Occipital lobe (tissue), 3 donors: ENCODE measurements at places on chromosomes 3 and 15. TPM values are rescaled to one million over a fixed set of nuclear protein-coding genes. Genes with fewer than 3 reads are reported as not detected.

PLA1A gene
- not detected for total RNA-seq

PROK2 gene
- total RNA-seq, result 0.94 TPM

ONECUT1 gene
- total RNA-seq, result not detected

SERP1 gene
- total RNA-seq, result 87.0 TPM

ARID3B gene
- 8.3 TPM for total RNA-seq

GPR87 gene
- not detected for total RNA-seq

BLM gene
- total RNA-seq, result 3.6 TPM

EPHA3 gene
- total RNA-seq, result 349 TPM

PLAAT1 gene
- total RNA-seq, result 8.1 TPM

JMJD7 gene
- total RNA-seq, result 3.0 TPM

KLHL40 gene
- total RNA-seq, result not detected

DNA sequence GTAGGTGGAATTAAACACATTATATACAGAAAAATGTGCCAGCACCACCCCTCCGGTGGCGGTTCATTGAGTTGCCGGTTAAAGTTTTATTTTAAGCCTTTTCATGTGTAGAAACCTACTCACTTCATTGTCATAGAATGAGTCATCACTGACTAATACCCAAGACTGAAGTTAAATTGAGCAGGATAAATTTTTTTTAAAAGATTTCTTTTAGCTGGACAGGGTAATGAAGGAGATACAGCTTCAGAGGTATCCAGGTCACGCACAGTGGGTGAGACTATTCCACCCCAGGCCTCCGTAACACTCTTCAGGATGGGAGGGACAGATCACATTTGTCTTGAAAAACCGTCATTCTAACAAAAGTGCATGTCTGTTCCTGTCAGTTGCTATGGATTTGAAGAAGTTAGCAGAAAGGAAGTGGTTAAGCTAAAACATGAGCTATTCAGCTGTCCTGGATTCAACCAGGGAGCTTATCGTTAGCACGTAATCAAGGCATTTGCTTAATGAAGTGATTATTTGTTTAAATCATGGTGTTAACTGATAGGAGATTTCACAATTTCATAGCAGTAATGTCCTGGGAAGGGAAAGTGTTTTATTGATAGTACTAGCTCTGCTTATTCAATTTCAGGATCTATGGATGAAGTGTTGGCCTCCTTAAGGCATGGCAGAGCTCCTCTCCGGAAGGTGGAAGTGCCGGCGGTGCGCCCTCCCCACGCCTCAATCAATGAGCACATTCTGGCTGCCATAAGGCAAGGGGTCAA is 23.4 kb downstream of the WHAMM start:
- DNase-seq, result no peak

GRCh38 chr3:39108200-39108710 is 775 bp downstream of the TTC21A start:
- no peak for DNase-seq

DNA sequence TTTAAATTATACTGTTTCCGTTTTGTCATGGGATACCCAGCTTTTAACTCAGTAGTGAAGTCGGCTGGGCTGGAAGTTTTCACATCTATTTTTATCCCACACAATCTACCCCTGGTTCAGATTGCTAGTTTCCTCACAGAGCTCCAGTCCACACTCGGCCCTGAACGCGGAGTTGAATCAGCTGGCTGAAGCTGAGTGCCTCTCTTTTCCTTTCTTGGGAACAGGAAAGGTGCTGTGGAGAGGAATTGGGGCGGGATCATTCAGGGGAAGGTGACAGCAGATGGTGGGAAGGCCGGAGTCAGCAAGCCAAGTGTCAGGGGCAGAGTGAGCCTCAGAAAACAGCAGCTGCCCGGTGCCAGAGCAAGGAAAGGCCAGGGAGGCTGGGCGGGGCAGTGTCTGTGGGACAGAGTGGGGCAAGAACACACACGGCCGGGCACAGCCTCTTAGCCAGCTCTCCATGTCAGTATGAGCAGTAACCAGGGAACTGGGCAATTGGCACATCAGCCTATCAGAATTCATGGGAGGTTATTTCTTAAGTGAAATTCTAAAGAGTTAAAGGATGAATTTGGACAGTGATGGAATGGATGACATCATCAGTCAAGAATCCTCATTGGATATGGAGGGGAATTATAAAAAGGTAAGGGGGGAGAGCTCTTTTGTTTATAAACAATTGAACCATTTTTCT is 135.7 kb upstream of the IL12A start:
- peak; percentile 52 for DNase-seq

DNA sequence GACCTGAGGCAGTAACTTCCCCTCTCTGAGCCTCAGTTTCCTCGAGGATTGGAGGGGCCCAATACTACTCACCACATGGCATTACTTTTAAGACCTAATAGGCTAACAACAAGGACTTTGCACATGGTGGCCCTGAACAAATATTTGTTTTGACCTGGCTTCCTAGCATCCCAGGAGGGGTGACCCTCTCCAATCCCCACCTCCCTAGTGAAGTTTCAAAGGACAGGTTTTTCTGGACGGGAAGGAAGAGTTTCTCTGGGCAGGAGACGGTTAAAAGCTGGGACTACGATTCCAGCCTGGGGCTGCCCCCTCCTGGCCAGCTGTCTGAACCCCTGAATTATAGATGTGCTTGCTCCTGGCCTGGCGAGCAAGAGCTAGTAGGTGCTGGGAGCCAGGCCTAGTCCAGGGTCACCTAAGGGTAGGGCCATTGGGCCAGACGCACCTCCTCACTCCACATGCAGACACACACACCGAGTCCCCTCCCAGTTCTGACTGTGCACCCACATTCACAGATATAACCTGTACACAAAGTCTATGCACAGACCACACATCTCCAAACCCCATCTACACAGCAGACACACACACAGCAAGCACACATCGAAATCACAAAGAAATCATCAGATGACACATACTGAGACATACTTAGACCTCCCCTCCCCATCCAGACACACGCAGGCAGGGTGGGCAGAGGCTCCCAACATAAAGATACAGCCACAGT is 2.7 kb upstream of the ISL2 start:
- DNase-seq, result no peak

DNA sequence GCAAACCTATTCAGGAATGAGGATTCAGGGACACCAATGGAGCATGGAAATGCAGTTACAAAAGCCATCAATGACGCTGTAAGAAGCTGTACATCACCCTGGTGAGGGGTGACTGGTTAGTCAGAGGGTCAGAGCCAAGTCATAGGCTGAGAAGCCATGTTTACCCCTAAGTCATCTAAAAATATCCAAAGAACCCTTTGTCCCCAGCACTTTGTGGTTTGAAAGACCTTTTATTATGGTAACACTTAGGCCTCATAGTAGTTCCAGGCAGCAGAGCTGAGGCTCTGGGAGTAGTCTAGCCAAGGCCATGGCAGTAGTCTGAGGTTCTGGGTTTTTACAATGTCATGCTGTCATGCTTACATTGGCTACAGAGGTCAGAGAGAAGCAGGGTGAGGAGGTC is 131.2 kb downstream of the CTNNB1 start:
- DNase-seq, result no peak

- DNase-seq, result no peak
Observed at GRCh38 chr3:133954717-133955360, 59.2 kb upstream of the RAB6B start.

DNA sequence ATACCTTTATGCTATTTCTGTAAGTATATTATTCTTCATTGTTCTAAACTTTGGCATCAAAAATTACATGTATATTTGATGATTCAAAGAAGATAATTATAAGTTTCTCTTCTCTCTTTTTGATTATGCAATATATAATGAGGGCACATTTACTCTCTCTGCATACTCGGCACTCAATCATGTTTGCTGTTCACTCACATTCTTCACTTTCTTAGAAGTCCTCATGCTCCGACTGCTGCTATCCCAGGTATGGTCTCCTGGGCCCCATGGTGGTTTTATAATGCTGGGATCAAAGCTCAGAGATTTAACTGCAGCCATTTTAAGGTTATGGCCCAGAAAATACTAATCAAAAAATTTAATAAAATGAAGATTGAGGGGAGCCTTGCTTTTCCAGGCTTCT is 529.7 kb upstream of the IL12A start:
- no peak for DNase-seq

DNA sequence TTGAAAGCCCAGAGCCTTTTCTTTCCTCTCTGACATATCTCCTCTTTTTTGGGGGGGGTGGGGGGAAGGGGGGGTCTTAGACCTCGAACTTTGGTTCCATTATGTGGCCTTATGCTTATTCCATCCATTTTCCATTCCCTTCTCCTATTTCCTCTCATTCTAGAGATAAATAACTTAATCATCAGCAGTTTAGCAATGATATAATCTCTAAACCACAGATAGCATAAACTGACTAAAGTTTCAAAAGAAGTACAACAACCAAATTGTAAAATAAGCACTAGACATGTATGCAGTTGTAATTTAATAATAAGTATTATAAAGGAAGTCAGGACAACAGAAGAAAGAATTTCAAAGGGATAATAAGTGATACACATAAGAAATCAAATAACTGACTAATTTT is 64.5 kb downstream of the AQR start:
- DNase-seq, result no peak

DNA sequence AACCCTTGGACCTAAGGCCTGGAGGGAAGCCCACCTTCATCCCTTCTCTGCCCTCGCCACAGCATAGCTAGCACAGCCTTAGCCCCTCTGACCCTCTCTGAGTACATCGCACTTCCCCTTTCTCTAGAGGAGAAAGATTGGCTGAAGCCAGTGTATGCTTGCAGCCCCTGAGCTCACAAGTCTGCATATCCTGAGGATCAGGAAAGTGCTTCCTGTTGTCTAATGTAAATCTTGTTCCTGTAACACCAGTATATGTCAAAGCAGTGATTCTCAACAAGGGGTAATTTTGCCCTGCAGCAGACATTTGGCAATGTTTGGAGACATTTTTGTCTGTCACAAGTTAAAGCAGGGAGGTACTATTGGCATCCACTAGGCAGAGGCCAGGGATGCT is 2.2 kb upstream of the PRKCD start:
- no peak for DNase-seq

DNA sequence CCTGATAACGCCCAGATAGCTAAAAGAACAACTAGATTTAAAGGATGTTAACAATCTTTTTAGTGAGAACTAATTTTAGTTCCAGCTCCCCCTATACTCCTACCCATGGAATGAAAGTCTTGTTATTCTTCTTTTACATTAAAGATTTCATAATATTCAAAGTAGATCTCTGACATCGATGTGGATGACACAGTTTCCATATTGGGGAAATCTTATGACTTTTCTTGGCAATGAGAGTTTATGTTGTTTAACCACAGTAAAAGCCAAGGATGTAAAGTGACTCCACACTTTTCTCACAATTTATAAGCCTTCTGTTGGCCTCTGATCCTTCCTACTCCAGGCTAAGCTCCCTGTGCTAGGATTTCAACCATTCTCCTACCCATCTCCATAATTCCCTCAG is 332.6 kb upstream of the KCNMB2 start:
- DNase-seq, result no peak

- DNase-seq, result peak; percentile 31
Observed at GRCh38 chr3:170356596-170357175, 829 bp upstream of the SKIL start.

GRCh38 chr3:6301626-6302025 is 559.3 kb upstream of the GRM7 start:
- no peak for DNase-seq

GRCh38 chr15:45187578-45187893 is 230 bp downstream of the SHF start:
- no peak for DNase-seq

- no peak for DNase-seq
Observed at GRCh38 chr15:101143321-101143720, 108.5 kb downstream of the CHSY1 start.

DNA sequence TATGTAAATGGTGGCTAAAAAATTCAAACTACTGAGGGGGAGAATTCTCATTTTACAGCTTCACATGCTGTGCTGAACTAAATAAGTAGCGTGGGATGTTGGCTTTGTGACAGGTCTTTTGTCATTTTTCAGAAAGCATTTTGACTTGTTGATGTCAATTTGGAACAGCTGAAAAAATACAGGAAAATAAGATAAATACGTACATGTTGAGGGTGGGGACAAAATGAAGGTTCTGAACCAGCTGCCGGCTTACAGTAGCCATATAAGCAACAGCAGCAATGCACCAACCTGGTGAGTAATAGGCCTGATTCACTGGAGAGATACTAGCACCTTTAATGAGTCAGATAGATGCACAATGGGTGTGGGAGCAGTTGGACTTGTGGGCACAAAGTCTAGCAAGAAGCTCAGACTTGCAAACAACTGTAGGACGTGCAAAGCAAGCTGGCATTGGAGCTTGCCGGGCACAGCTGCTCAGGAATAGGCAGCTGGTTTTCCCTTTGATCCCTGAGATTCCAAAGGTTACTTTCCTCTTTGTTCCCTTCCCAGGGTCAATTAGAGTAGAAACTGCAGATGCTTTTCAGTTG is 12.9 kb downstream of the B3GNT5 start:
- DNase-seq, result no peak

- no peak for DNase-seq
Observed at GRCh38 chr15:40918146-40918798, 10.9 kb upstream of the DLL4 start.

DNA sequence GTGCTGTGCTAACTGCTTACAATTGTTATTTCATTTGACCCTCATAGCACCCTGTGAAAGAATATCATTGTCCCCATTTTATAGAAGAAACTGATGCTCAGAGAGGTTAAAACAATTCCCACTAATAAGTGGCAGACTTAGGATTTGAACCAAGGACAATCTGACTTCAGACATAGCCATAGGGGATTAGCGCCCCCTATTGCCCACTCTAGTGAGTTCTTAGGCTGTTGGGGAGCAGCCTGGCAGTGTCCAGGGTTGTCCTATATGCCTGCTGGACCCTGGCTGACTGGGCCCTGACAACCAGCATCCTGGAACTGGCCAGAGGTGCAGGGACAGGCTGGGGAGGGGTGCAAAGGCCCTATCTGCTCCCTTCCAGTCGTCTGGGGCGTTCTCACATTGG is 15.4 kb downstream of the DPH3 start:
- no peak for DNase-seq

- DNase-seq, result peak; percentile 50
Observed at GRCh38 chr3:65751123-65751700, 287.5 kb downstream of the MAGI1 start.

DNA sequence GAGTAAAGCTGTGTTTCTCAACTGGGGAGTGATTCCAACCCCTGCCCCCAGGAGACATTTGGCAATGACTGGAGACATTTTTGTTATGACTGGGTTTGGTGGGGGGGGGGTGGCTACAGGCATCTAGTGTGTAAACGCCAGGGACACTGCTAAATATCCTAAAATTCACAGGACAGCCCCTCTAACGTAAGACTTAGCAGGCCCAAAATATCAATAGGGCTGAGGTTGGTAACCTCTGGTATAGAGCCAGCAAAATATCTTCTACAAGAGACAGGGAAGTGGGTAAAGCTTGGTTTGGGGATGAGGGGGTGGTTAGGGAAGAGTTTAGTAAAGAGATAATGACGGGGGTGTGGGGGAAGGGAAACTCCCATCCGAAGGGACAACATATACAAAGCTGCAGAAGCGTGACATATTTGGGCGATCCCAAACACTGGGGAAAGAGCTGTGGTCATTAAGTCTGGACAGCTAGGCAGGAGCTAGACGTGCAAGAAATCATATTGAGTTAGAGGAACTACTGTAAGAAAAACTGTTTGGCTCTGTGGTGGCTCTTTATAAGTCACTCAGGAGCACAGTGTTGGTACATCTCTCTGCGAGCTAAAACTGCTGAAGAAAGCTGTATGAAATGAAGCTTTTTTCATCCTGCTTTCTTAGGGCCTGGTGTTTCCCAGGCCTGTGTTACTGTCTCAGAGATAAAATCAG is 697 bp upstream of the TRIM69 start:
- no peak for DNase-seq
